ENCODE measurements at places on chromosomes 7 and 10.

- no peak for DNase-seq
These were observed 46.7 kb upstream of the LOXL4 start for GRCh38 chr10:98314532-98315284.

GRCh38 chr7:81370822-81371221 lies 399.0 kb downstream of the HGF start:
- DNase-seq: no peak

DNA sequence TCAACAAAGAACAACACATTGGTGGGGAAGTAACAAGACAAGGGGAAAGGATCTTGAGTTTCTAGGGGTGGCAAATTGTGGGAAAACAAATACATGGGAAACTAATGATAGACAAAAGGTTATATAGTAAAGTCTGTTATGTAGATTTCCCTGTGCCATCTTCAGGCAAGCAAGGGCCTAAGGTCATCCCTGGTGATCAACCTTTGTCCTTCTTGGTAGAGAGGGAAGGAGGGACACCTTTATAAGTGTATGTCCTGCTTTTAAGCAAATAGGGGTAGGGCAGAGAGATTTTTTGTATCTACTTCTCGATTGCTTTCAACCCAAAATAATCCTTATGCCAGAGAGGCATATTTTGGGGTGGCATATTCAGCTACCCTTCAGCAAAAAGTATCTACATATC lies 11.8 kb upstream of the ACTA2 start:
- DNase-seq: no peak

GRCh38 chr10:88388324-88388723 lies 194.8 kb downstream of the RNLS start:
- DNase-seq: no peak

GRCh38 chr7:159032322-159032721 lies 112.3 kb downstream of the VIPR2 start:
- DNase-seq: no peak

- no peak for DNase-seq
These were observed 291.3 kb upstream of the PHYHIPL start for GRCh38 chr10:58885146-58885545.

DNA sequence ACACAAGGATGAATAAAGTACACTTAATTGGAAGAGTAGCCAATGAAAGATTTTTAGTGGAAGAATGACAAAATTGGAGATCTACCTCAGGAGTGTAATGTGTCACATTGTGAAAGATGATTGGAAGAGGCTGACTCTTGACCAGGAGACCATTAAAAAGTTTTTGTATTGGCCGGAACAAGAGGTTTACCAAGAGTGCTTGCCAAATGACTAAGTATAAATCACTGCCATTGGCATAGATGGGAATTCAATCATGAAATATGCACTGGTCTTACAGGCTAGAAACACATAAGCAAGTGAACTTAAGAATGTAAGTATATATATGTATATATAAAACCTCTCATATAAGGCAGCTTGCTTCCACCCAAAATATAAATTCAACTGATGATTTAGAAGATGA lies 58.7 kb upstream of the TFEC start:
- no peak for DNase-seq

DNA sequence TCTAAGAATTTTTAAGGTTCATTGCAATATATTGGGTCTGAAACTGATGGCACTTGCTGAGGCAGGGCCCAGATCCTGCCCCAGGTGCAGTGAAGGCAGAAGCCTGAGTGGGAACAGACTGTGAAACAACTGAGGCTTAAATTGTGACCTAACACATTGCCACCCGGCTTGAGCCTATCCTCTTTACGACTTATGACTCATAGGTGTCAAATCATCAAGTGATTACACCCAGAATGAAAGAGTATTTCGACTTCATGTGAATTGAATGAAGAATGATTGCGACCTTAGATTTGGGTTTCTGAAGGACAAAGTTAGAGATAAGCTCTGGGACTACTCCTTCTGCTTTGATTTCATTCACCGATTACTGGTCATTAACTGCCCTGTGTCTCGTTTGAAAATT lies 200.9 kb downstream of the CREB5 start:
- no peak for DNase-seq

- no peak for DNase-seq
These were observed 606 bp downstream of the PALD1 start for GRCh38 chr10:70479165-70479581.

GRCh38 chr10:62972103-62972502 lies 155.9 kb upstream of the EGR2 start:
- no peak for DNase-seq

GRCh38 chr10:69856601-69857166 lies 55.0 kb downstream of the COL13A1 start:
- DNase-seq: no peak

DNA sequence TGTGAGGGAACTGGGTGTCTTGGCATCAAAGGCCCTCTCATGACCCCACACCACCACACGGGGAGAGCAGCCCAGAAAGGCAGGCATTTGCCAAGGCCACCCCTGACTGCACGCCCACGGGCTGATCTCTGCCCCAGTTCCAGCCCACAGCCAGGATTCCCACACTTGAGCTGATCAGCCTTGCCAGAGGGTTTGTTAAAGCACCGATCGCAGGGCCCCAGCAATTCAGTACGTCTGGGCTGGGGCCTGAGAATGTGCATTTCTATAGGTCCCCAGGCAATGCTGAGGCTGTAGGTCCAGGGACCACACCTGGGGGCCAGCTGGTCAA lies 103.9 kb downstream of the TNS3 start:
- DNase-seq: no peak

DNA sequence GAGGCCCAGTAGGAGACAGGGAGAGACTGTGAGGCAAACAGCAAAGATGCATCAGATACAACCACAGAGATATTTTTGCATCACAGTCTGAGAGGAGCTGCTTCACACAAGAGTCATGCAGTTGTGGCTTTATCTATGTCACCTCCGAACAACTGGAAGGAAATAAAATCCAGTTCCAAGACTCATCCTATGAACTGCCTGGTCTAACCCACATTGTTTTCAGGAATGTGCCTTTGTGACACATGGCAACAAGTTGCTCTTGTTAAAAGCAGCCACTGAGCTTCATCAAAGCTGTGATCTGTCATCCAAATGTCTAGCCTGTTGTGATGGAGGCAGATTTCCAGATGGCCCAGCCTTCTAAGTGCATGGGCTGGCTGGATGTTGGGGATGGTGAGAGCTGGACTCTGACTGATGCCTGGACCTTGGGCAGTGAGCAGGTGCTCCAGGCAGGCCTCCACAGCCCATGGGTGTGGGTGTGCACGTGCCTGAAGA lies 255.0 kb downstream of the BMPER start:
- DNase-seq: no peak

GRCh38 chr10:24791084-24791726 lies 67.5 kb upstream of the ARHGAP21 start:
- no peak for DNase-seq

DNA sequence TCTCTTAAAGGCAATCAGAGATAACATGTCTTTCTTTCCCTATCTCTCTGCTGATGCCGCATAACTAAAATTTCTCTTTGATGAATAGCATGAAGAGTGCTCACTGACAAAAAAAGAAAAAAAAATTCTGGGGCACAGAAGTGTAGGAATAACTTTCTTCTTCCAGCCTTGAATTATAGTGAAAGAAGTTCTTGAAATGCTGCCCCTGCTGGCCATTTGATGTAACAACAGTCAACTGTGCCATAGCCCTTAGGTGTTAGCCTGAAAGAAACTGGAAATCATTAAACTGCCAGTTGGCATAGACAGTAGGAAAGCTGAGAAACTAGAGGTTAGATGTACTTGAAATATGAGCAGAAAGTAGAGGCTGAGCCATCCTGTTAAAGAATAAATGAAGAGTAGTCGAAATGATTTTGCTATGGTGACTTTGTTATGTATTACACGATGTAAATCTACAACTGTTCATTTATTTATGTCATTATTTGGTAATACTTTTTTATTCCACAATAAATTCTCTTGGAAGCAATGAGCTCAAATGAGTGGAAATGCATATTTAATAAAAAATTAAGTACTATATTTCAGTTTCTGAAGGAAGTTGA lies 48.3 kb upstream of the FAM171A1 start:
- DNase-seq: no peak

DNA sequence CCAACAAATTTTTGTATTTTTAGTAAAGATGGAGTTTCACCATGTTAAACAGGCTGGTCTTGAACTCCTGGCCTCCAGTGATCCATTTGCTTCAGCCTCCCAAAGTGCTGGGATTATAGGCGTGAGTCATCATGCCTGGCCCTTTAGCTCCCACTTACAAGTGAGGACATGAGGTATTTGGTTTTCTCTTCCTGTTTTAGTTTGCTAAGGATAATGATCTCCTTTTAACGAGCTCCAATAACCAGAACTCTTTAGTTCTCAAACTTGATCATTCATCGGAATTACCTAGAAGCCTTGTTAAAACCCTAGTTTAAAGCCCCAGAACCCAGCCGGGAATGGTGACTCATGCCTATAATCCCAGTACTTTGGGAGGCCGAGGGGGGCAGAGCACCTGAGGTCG lies 481.4 kb downstream of the TYW1 start:
- no peak for DNase-seq

DNA sequence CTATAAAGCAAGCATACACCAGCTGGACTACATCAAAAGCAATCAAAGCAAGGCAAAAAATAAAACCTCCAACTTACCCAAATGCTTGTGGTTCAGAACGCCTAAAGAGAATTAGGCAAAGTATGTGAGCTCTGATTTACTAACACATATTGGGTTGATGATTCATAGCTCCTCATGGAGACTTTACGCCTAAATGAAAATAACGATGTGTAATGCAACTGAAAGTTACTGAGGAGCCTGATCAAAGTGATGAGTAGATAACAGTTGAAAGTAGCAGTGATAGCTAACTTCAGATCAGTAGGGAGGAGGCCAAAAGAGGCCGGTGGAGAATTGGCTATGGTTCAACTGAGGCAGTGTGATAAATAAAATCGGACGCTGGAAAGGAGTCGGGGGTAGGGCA lies 85.0 kb downstream of the MPP7 start:
- no peak for DNase-seq

GRCh38 chr10:5500162-5500670 lies 846 bp upstream of the CALML5 start:
- no peak for DNase-seq

DNA sequence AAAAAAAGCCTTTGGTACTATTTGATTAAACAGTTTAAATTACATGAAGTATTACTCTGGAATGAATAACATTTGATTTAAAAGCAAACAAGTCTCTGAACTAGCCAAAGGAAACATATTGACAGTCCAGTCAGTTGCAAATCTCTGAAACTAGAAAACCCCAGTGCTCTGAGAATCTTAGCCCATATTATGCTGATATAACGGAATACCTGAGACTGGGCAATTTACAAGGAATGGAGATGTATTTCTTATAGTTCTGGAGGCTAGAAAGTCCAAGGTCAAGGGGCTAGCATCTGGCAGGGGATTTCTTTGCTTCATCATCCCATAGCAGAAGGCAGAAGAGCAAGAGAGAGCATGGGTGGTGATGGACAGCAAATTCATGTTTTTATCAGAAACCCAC lies 21.7 kb upstream of the FKBP9 start:
- DNase-seq: no peak

- no peak for DNase-seq
These were observed 4.0 kb upstream of the CACNB2 start for GRCh38 chr10:18136073-18136791.

DNA sequence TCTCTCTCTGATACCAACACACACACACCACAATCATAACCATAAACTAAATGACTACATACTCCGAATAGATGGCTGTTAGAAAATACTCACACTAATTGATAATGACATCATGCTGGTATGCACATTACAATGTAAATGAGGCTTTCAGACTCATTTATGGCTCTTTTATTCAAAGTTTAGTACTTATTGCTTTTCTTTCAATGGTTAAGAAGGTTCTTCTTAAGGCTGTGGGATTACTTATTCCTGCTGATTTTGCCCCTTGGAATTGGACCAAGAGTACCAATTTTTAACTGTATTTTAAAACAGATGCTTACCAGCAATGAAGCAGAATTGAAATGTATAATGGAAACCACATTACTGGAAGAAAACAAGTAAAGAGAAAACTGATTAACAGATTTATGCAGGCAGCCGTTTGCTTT lies 20.6 kb upstream of the CABCOCO1 start:
- DNase-seq: no peak

DNA sequence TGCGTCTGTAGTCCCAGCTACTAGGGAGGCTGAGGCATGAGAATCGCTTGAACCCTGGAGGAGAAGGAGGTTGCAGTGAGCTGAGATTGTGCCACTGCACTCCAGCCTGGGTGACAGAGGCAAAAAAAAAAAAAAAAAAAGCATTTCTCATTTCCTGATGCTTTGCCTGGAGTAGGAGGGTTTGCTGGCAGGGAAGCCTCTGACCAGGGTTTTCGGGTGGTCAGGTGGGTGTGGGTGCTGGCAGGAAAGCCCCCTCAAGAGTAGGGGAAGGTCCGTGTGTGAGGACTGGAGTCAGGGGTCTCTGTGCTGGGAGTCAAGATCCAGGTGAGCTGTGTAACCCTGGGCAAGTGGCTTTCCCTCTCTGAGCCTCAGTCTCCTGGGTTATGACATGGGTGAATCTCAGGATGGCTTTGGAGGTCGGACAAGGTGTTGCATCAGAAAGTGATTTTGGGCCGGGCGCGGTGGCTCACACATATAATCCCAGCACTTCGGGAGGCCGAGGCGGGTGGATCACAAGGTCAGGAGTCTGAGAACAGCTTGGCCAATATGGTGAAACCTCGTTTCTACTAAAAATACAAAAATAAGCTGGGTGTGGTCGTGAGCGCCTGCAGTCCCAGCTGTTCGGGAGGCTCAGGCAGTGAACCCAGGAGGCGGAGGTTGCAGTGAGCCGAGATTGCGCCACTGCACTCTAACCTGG lies 3.2 kb downstream of the AMZ1 start:
- no peak for DNase-seq

GRCh38 chr10:101607124-101607523 lies 19.0 kb downstream of the DPCD start:
- DNase-seq: no peak

- no peak for DNase-seq
These were observed 125.0 kb upstream of the FOXK1 start for GRCh38 chr7:4556868-4557793.

- no peak for DNase-seq
These were observed 33.6 kb upstream of the UTF1 start for GRCh38 chr10:133196221-133196915.

GRCh38 chr7:155489862-155490696 lies 32.1 kb downstream of the EN2 start:
- DNase-seq: no peak

DNA sequence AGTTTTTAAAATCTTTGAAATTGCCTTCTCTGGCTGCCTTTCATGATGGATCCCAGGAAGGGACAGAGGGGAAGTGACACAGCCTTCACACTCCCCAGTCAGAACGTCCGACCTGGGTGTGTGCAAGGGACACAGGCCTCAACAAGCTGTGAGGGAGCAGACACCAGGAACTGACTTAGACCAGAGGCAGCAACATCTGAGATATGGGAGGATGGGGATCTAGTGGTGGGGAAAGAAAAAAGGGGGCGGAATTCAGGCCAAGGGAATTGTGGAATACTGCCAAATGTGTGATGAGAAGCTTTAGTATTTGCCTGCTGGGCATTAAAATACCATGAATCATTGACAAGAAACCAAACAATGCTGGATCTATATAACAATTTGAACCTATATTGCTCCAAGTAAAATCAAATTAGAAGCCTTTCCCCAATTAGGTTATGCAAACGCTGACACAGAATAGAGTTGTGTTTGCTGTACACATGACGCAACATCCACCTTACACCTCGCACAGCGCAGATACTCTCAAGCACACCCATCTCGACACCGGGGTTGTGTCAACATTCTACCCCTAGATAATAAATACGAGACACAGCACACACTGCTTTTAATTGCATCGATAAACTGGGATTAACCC lies 17.2 kb upstream of the MNX1 start:
- DNase-seq: no peak
